ENCODE measurements at places on chromosomes 2 and 18.

DNA sequence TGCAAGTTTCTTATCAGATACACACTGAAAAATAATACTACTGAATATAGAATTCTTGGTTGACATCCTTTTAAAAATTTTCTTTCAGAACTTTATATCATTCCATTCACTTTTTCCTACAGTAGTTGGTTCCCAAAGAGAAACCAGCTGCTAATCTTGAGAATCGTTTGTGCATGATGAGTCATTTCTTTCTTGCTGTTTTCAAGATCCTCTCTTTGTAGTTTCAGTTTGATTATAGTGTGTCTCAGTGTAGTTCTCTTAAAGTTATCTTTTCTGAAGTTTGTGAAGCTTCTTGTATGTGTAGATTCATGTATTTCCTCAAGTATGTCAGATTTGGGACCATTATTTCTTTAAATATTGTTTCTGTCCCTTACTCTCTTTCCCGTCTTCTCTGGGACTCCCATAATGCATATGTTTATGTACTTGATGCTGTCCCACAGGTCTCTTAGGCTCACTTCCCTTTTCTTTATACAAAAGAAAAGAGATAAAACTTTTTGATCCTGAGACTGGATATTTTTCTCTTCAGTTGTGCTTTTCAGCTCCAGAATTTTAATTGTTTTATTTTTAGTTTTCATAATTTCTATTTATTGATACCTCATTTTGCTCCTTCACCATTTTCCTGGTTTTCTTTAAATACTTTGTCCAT, 801.0 kb downstream of the TDRD15 start:
- no peak for DNase-seq

DNA sequence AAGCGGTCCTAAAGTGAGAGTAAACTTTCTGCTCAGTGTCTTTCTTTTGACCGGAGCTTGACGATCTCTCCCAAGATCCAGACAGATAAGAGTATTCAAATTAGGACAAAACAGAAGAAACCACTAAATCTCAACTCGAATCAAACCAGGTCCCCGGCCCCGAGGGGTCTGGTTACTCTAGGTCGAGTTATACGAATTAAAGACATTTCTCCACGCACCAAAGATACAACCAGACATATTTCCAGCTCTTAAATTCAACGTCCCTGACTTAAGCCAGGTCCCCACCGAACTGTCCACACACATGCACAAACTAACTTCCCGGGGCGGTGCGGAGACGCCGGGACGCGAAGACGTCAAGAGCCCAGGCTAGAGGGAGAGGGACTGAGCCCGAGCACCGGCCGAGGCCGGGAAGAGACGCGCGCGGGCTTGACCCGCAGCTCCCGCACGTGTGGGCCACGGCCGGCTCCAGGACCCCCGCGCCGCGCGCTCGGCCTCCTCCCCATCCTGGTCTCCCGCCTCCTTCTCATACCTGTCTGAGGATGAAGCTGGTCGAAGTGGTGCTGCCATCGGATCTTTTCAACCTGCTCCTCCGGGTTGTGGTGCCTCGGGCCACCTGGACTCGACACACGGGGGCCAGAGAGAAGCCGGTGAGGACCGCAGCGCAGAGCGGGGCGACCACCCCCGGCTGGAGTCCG, 896 bp downstream of the CACNB4 start:
- DNase-seq = no peak

DNA sequence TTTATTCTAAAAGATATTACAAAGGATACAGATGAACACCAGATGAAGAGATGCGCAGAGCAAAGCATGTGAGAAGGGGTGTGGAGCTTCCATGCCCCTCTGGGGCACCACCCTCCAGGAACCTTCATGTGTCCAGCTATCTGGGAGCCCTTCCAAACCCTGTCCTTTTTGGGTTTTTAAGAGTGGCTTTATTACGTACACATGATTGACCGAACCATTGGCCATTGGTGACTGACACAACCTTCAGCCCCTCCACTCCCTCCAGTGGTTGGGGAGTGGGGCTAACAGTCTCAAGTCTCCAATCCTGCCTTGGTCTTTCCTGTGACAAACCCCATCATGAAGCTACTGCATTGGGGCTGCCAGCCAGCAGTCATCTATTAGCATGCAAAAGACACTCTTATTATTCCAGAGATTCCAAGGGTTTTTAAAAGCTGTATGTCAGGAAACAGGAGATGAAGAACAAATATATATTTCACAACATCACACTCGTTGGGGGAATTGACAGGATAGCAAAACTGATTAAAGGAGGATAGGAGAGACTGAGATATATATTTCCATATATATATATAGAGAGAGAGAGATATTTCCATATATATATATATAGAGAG, 19.4 kb downstream of the IL1B start:
- DNase-seq = no peak

DNA sequence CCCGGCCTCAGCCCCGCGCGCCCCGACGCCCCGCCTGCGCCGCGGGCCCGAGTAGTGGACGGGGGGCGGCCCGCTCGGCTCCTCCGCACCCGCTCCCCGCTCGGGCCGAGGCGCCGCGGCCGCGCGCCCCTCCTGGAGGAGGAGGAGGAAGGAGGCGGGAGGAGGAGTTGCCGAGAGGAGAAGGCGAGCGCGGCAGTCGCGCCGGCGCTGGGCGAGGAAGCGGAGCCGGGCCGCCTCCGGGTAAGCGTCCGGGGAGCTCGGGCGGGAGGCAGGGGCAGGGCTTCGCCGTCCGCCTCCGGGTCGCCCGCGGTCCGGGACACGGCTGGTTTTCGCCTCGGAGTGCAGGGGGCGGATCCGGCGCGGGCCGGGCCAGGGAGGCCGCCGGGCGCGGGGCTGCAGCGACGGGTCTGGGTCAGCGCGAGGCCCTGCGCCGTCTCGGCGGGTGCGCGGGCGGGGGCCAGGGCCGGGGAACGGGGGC, at the start of gene SOCS6:
Gene SOCS6 (plus strand): TSS at position 195 of the 478 bp plus-strand sequence. CDS start 35,624 bp downstream, outside the sequence.
- peak; percentile 8 for DNase-seq

DNA sequence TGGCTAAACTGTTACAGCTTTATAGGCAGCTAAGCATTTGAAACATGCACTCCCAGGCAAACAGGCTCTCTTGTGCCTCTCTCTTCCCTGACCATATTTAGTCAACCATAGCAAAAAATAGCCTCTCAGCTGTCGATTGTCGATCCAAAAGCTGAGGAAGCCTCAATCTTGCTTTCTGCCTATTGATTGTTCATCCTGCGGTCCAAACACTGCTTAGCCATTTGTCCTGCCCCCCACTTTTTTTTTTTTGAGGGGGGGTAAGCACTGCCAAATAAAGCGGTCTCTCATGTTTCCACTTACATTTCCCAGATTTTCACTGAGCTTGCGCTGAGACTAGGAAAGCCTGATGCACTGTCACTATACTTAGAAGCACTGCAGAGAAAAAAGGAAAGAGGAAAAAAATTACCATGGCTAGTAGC, 90.8 kb downstream of the MIB1 start:
- no peak for DNase-seq

- DNase-seq = no peak
Observed at GRCh38 chr2:224850081-224850480, 133.9 kb upstream of the CCDC195 start.

DNA sequence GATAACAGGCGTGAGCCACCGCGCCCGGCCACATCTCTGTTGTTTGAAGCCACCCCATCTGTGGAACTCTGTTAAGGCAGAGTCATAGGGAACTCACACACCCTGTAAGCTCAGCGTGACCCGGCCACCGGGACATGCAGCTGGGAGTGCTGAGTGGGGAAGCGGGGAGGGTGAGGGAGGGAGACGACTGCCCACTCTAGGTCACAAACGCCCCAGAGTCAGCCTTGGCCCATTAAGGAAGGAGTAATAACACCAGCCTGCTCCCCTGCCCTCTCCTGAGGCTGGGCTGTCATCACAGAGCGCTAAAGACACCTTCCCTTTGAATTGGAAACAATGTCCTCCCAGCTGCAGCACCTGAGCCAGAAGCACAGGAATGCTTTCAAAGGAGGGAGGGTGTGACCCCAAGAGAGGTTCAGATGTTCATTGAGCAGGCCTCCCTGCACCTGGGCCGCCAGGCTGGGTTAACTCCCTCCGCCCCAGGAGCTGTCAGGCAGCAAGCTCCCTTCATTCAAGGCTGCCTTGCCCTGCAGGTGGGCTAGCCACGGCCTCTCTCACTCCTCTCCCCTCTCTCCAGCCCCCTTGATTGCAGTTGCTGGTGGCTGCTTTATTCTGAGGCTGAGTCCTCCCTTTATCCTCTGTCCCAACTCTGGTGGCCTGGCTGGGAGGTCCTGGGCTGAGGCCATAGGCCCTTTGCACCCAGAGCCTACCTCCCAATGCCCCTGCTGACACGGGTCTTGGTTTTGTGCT, 77.2 kb upstream of the HPCAL1 start:
- DNase-seq = no peak

DNA sequence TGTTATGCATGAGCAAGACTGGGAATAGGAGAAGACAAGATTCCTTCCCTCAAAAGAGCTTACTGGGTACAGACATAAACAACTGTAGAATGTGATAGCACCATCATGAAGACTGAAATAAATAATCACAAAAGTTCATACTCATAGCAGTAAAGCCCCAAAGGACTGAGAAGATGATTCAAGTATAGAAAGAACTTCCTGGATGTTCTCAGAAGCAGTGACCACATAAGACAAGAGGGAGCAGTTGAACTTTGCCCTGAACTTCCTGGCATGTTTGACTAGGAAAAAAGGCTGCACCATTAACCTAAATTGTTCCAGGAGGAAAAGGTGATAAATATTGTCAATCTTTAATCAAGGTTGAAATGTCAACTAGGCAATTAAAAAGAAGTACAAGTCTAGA, 57.8 kb upstream of the CCDC141 start:
- no peak for DNase-seq

DNA sequence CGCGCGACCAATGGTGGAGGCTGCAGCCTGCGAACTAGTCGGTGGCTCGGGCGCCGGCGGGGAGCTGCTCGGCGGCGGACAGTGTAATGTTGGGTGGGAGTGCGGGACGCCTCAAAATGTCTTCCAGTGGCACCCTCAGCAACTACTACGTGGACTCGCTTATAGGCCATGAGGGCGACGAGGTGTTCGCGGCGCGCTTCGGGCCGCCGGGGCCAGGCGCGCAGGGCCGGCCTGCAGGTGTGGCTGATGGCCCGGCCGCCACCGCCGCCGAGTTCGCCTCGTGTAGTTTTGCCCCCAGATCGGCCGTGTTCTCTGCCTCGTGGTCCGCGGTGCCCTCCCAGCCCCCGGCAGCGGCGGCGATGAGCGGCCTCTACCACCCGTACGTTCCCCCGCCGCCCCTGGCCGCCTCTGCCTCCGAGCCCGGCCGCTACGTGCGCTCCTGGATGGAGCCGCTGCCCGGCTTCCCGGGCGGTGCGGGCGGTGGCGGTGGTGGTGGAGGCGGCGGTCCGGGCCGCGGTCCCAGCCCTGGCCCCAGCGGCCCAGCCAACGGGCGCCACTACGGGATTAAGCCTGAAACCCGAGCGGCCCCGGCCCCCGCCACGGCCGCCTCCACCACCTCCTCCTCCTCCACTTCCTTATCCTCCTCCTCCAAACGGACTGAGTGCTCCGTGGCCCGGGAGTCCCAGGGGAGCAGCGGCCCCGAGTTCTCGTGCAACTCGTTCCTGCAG, at the start of gene HOXD9:
Gene HOXD9 (plus strand): TSS at position 37 of the 728 bp plus-strand sequence. CDS start 50 bp downstream, at position 87.
- DNase-seq = no peak

GRCh38 chr18:848062-848861, 36.2 kb upstream of the YES1 start:
- no peak for DNase-seq

DNA sequence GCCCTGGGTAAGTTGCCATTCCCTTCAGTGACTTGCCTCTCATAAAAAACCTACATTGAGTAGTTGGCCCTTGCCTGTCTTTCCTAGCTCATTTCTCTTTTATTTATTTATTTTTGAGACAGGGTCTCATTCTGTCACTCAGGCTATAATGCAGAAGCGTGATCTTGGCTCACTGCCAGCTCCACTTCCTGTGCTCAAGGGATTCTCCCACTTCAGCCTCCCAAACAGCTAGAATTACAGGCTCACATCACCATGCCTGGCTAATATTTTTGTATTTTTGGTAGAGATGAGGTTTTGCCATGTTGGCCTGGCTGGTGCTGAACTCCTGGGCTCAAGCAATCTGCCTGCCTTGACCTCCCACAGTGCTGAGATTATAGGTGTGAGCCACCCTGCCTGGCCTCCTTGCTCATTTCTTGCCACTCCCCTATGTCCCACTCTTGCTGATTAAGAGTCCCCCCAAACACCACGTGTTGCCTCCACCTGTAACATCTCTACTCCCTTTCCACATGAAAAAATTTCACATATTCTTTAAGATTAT, 12.6 kb downstream of the EVA1A start:
- DNase-seq = no peak

- no peak for DNase-seq
Observed at GRCh38 chr2:96883306-96883705, 13.4 kb upstream of the SEMA4C start.

DNA sequence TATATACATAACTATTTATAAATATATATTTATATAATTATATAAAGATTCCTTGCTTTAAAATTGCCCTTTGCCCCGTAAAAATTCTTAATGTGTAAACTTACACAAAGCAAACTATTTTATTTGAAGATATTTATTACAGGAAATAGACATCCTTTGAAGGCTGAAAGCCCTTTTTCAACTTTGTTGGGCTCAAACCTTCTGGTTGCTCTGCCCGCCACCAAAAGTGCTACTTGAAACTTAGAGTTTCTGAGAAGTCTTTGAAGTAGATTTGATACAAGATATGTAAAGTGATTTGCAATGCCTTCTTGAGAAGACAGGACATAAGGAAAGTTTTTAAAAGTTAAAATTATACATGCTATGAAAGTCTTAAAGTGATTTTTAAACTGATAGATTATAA, 36.6 kb upstream of the METAP1D start:
- no peak for DNase-seq

DNA sequence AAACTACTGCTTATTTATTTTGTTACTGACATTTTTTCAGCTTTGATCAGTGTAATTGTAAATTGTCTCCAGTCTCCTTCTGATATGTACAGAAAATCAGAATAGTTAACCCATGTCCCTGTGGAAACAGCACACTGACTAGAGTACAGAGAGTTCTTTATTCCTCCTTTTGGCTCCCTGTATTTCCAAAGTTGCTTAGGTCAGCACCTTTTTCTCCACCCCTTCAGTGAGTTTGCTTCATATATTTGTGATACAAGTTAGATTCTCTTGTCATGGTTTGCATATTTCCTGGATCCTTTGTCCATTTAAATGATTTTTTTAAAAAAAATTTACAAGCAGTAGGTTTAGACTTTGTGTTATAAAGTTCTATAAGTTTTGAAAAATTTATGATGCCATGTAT, 2051.1 kb upstream of the LRRTM1 start:
- no peak for DNase-seq

DNA sequence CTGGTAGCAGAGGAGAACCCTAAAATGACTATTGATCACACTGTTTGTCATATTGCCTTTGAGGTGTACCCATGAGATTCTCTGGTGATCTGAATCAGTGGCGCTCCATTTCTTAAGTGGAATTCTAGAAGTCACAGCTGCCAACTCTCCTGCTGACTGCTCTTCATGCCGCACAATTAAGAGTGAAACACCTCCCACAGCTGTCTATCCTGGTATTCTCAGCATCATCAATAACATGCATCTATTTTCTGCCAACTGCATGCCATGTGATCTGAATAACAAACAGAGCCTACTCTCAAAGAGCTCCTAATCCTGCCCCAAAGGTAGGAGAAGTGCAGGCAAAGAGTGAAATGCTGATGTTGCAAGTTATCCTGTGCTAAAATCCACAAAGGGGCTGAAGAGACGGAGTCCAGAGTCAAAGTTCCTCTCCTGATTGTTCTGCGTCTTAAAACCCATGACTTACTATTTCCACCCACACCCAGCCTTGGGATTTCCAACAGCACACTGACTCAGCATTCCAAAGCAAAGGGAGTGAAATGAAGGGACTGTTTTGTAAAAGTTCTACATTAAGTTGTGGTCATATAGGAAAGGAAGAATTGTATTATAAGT, 13.7 kb upstream of the DAPL1 start:
- no peak for DNase-seq
